ENCODE measurements at places on chromosomes 6 and 20.

- no peak for DNase-seq
Measured at GRCh38 chr6:12710921-12711320, 5.6 kb upstream of the PHACTR1 start.

GRCh38 chr6:56433119-56433518, 185.7 kb upstream of the COL21A1 start:
- no peak for DNase-seq

DNA sequence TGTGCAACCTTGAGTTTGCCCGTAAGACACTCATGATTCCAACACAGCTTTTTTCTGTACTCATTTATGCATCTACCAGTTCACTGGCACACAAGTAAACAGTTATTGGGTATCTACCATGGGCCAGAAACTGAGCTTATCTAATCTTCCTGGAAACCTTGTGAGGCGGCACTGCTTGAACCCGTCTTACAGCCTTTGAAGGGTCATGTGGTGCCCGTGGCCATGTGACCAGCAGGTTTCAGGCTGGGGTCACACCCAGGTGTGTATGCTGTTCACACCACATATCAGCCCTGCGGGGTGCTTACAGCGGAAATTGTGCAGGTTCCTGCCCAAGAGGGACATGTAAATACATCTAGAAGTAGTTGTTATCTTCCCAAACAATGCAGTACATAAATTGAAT, 6.1 kb downstream of the THBD start:
- DNase-seq: no peak

- no peak for DNase-seq
Measured at GRCh38 chr6:157322792-157323254, 496 bp downstream of the TMEM242 start.

- DNase-seq: no peak
Measured at GRCh38 chr6:44655412-44656342, 268.2 kb downstream of the CDC5L start.

GRCh38 chr6:41692080-41692675, 43.2 kb downstream of the TFEB start:
- no peak for DNase-seq

GRCh38 chr6:80530103-80530502, 423.6 kb downstream of the BCKDHB start:
- DNase-seq: no peak

DNA sequence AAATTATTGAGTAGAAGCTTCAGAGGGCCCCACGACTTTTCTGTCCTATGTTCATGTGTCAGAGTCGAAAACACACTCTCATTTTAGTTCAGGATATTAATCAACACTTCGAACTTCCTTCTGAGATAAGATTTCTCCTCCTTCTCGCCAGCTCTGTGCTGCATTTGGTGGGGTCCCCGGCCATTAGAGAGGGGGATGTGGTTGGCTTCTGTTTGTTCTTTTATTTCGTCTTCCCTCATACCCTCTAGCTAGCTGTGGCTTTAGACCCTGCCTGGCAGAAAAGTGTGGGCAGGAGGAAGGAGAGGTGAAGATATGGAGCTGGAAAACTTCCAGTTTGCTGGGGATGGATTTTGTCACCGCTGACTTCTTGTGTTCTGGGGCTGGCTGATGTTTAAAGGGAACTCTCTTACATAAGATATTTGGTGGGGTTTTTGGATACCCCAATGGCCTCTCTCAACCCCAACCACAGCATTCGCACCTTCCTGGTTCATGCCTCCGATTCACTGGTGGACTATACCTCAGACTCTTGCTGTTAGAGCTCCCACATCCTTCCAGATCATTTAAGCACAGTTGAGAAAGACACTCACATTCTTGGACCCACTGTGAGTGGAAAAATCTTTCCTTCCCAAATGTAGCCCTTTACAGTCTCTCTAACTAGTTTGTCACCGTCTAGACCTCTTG, 30.7 kb upstream of the TMX4 start:
- DNase-seq: no peak

GRCh38 chr6:3005874-3006273, 6.2 kb downstream of the NQO2 start:
- no peak for DNase-seq

GRCh38 chr6:116380346-116380745, 9.6 kb downstream of the DSE start:
- no peak for DNase-seq

DNA sequence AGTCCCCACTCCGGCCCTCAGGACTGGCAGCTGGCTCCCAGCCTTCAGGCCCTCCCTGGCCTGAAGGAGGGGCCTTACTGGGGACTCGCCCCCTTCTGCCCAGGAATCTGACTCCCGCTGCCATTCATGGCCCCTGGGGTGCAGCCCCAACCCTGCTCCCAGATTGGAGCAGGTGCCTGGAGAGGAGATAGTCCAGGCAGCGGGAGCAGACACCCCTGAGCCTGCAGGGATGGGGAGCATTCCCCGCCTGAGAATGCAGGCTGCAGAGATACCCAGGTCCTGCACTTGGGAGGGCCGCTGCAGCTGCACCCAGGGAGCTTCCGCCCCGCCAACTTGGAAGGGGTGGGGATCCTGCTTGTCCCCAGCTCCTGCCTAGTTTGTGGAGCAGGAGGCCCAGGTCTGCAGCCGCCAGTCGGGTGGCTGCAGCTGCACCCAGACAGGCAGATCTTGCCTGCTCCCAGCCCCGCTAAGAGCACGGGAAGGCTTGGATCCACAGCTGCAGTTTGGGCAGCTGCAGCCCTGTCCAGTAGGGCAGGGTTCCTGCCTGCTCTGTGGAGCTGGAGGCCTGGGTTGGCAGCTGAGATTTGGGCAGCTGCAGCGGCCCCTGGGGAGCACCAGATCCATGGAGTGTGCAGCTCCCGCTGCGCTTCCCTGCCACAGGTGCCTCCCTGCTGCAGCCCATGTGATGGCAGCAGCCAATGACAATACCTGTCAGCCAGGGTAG, 5.2 kb downstream of the GTSF1L start:
- no peak for DNase-seq

- DNase-seq: no peak
Measured at GRCh38 chr20:58634059-58634458, 17.0 kb upstream of the STX16 start.

GRCh38 chr6:64357430-64357829, 721.8 kb downstream of the PHF3 start:
- no peak for DNase-seq

- no peak for DNase-seq
Measured at GRCh38 chr6:128512296-128512695, 8.1 kb downstream of the PTPRK start.

DNA sequence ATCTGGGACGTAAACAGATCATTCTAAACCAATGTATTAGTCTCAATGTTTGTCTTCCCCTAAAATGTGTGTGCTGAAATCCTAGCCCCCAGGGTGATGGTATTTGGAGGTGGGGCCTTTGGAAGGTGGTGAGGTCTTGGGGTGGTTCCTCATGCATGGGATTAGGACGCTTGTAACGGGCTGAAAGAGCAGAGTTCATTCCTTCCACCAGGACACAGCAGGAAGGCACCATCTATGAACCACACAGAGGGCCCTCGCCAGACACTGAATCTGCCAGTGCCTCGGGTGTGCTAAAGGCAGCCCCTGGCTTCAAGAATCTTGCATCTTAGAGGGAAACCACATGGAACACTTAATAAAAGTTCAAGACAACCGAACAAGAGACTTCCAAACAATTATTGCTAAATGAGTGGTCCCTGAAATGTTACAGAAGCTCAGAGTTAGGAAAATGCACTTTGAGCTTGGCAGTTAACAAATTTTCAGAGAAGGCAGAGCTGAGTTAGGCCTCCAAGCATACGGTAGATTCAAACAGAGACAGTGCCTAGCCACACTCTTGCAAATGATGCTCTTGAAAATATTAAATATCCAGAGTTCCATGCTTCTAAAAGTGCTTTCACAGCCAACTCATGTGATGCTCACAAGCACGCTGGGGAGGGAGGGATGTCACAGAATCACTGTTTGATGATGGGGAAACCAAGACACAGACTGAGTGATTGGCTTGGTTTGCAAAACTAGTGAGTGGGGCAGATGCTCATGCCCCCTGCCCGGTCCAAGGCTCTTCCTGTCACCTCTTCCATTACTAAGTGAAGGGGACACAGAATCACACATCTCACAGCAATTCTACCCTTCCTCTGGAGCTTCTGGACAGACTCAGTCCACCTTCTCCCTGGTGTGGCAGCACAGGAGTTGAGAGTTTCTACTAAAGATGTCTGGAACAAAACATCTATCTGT, 27.4 kb downstream of the TBC1D7 start:
- no peak for DNase-seq

DNA sequence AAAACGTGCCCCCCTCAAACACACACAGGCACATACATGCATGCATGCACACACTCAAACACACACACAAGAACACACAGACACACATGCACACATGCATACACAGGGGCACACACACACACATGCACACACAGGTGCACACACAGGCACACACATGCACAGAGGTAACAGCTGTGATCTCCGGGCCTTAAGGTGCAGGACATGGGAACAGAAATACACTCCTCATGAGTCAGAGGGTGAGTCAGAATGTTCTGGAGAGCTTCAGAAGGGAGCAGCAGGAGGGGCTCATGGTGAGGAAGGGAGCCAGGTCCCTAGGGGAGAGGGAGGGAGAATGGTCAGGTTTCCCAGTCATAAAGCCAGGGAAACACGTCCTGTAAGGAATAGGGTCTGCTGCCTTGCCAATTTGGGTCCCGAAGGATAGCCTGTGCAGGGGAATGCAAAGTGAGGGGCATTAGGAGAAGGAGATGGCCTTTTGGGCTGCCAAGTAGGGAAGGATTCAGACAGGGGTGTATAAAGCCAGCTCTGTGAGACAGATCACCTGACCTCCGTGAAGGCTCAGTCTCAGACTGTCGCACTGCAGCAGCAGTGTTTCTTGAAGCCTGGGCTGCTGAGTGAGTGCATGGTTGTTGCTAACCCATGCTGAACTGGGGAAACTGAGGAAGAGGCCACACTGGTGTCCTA, 123.9 kb downstream of the MAFB start:
- peak; percentile 50 for DNase-seq

- no peak for DNase-seq
Measured at GRCh38 chr6:152225241-152225934, 411.8 kb downstream of the SYNE1 start.

GRCh38 chr6:85641522-85641896, 1.2 kb downstream of the SYNCRIP start:
- no peak for DNase-seq

GRCh38 chr6:85975957-85976356, 333.3 kb upstream of the SYNCRIP start:
- no peak for DNase-seq

DNA sequence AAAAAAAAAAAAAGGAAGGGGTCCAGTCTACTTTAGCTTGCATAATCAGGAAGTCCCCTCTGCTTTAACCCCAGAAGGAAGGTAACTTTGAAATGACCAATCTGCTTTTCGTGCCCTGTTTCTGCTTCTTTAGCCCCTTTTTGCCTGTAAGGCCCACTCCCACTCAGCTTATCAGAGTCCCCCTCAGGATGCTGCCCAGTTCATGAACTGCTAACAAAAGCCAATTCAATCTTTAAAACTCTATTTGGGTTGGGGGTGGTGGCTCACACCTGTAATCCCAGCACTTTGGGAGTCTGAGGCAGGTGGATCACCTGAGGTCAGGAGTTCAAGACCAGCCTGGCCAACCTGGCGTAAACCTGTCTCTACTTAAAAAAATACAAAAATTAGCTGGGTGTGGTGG, 12.3 kb downstream of the GHRH start:
- no peak for DNase-seq

DNA sequence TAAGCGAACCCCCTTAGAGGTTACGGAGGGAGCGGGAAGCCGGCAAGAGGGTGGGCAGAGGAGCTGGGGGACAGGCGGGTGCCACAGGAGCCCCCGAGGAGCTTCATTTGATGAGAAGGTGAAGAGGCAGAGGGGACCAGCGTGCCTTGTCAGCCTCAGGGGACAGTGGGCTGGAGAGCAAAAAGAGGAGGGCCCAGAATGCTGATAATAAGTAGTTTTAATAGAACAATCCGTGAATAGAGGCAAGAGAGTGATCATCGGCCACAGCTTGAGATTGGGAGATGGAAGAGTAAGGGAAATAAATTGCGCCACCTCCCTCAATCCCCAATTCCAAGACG, 1.3 kb downstream of the COL19A1 start:
- DNase-seq: no peak

- DNase-seq: no peak
Measured at GRCh38 chr6:168675375-168675774, 234.4 kb downstream of the SMOC2 start.

- no peak for DNase-seq
Measured at GRCh38 chr6:113488061-113488460, 369.1 kb upstream of the MARCKS start.

DNA sequence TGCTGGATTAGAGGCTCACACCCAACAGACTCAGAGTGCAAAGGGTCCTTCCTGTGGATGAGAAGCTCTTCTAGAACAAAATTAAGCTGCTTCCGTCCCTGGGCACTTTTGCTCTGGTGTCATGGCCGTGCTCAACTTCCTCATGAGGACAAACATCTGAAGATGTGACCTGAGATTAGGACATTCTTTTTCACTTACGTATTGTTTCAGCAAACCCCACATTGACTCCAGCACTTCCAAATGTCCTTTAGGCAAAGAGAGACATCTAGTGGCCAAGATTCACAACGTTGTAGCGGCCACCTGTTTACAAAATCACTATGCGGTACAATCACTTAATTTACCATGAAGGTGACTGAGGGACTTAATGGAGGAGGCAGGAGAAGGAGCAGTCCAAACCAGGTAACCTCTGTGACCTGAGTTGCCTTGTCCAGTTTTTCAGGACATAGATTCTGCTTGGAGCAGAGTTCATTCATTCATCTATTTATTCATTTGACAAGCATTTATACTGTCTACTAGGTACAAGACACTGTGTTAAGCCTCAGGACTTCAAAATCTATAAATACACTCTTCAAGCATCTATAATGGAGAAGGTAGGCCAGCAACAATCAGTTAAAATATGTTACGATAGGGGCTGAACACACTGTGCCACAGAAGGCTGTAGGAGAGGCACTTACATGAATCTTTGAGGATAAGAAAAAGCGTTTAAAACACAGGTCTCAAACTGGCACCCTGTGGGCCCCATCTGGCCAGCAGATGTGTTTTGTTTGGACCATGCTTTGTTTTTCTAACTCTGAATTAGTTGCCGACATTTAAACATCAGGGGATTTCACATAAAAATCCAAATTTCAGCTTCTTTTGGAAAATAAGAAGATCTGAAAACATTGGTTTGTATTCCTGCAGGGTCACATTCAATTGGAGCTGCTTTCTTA, 5.6 kb upstream of the ADGRF1 start:
- DNase-seq: peak; percentile 73

GRCh38 chr6:15400572-15401004, 154.7 kb downstream of the JARID2 start:
- no peak for DNase-seq

- DNase-seq: no peak
Measured at GRCh38 chr6:28407401-28407800, 7.9 kb upstream of the ZSCAN12 start.

GRCh38 chr6:39053016-39053624, 4.5 kb downstream of the GLP1R start:
- no peak for DNase-seq

GRCh38 chr20:13654463-13655023, 15.8 kb upstream of the TASP1 start:
- no peak for DNase-seq

- no peak for DNase-seq
Measured at GRCh38 chr6:103870970-103871369, 988.7 kb downstream of the HACE1 start.

GRCh38 chr6:149694921-149695320, 23.0 kb downstream of the LATS1 start:
- DNase-seq: no peak

All from brain pericyte (primary cell).